ENCODE measurements at places on chromosomes 6 and 20.
A peak's percentile ranks its signal among the peaks of the same experiment; 100 is the strongest.

DNA sequence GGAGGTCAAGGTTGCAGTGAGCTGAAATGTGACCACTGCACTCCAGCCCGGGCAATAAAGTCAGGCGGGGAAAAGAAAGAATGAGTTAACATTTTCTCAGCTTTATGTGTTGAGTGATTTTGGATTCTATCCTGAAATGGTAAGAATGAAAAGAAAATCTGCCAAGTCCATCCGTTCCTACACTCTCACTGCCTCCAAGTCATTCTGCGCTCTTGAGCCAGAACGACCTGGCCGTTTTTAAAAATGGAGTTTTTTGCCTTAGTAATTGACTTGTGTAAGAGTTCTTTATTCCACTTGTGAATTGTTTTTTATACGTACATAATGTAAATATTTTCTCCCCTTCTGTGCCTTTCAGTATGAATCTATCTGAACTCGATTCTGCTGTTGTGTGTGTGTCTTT is 28.7 kb downstream of the DNAJC5 start:
- DNase-seq = no peak

DNA sequence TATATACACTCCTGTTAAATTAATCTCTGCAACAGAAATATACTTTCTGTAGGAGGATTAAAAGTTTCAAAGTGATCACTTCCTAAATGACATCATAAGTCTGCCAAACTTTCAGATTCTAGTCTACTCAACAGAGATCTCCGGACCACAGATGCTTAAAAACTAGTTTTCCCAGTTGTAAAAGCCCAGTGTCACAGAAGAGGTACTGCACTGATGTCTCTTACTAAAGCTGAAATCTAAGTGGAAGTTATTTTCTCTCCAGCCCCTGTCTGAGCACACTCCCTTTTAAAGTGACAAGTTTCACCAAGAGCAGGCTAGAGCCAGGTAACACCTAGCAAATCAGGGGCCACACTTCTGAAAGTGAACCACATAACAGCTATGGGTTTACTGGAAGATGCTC is 71.6 kb upstream of the DST start:
- DNase-seq = no peak

DNA sequence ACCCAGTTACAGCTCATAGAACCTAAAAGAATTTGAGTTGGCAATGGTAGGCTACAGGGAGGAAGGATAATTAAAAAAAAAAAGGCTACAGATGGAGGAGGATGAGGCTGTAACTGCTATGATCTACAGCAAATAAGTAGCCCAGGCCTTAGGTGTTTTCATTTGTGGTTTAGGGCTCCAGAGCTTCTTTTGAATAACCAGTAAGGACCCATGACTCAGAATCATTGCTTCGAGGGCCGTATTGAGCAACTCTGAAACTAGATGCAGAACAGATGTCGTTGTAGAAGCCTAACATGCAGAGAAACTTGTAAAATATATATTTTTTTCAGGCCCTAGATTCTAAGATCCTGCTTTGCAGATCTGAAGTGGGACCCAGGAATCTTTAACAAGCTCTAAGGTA is 19.0 kb upstream of the ASIP start:
- no peak for DNase-seq

GRCh38 chr6:102398788-102399390 is 1005.4 kb downstream of the GRIK2 start:
- DNase-seq = no peak

DNA sequence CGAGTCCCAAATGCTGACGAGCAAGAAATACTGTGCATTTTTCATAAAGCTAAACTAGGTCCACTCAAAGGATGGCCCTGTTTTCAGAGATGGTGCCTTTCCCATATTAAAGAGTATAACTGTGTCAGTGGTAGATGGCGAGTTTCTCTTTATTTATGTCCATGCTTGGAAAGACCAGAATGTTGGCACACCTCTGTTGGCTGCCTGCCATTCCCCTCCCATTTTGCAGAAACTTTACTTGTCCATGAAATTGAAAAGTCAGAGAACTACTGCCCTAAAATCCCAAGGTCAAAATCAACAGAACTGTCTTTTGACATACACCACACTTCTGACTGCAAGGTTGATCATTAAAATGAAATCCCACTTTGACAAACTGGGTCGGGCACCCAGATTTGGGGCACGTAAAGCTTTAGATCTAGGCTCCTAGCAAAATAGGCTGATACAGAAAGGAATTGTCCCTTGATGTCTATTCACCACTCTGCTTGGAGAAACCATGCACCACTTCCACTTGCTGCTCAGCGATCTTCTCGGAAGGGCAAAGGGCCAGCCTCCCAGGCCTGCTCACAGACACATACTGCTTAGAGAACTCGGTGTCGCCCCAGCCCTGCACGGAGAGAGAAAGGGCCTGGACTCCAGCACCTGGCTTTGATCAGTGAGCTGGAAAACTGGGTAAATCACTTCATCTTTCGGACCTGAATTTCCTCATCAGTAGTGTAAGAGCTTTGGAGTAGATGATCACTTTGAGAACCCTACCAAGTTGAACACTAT is 130.0 kb downstream of the AGPAT4 start:
- DNase-seq = no peak

DNA sequence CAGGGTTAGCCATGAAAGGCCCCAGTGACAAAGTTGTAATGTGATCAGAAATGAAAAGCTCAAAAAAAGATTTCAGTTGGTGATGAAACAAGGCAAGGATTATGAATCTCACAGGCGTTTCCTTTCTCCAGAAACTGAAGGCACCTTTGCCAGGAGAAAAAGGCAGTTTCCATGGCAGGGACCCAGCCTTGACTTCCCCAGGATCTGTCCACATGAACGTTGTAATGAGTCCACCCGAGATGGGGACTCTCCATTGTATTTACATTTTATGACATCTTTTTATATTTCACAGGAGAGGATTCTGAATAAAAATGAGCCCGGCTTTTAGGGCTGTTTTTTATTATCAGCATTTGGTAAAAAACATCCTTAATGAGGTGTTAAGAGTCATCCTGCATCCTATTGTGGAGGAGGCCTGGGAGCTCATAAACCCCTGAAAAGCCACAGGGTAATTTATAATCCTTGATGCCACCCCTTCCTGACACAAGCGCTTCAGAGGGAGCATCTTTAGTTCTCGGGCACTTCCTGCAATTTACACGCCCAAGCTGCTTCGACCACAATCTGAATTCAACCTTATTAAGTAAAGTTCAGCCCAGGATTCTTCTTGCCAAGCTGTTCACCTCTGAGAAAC is 74.1 kb upstream of the SALL4 start:
- DNase-seq = no peak

DNA sequence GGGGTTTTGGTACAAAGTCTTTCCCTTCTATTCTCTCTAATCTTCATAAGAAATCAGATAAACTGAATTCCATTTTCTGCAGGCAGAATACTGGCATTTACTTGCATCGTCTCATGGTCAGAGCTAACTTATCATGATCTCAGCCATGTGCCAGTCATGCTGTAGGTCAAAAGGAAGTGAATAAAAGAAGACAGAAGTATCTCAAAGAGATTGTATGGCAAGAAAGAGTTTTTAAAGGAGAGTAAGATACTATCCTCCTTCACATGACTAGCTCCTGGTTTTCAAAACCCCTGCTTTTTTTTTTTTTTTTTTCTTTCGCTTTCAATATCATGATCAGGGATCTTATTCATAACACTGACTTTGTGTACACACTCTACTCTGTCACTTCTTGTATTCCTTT is 398.3 kb downstream of the C6orf118 start:
- no peak for DNase-seq

DNA sequence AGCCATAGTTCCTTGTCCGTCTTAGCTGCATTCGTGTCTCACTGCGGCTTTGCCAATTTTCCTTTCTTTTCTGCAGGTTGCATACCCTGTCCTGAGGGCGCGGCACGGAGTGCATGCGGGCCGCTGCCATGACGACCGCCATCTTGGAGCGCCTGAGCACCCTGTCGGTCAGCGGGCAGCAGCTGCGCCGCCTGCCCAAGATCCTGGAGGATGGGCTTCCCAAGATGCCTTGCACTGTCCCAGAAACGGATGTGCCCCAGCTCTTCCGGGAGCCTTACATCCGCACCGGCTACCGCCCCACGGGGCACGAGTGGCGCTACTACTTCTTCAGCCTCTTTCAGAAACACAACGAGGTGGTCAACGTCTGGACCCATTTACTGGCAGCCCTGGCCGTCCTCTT is 17.1 kb upstream of the EFHC1 start:
- DNase-seq = no peak

DNA sequence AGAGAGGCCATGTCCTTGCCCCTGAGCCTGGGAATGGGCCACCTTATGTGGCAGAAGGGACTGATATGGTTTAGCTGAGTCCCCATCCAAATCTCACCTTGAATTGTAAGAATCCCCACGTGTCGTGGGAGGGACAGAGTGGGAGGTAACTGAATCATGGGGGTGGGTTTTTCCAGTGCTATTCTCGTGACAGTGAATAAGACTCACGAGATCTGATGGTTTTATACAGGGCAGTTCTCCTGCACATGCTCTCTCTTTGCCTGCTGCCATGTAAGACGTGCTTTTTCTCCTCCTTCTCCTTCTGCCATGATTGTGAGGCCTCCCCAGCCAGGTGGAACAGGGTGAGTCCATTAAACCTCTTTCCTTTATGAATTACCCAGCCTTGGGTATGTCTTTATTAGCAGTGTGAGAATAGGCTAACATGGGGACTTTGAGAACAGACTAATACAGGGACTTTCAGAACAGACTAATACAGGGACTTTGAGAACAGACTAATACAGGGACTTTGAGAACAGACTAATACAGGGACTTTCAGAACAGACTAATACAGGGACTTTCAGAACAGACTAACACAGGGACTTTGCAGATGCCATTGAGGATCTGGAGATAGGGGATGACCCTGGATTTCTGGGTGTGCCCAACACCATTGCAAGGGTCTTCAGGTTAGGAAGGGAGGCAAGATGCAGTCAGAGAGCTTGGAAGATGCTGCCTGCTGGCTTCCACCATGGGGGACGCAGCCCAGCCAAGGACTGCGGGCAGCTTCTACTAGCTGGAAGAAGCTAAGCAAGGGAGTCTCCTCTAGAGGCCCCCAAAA is 86.9 kb downstream of the RAMACL start:
- no peak for DNase-seq

GRCh38 chr6:32973144-32974015 is 5.0 kb downstream of the BRD2 start:
- peak; percentile 33 for DNase-seq

- DNase-seq = no peak
Observed at GRCh38 chr6:21984561-21984960, 312.3 kb downstream of the PRL start.

DNA sequence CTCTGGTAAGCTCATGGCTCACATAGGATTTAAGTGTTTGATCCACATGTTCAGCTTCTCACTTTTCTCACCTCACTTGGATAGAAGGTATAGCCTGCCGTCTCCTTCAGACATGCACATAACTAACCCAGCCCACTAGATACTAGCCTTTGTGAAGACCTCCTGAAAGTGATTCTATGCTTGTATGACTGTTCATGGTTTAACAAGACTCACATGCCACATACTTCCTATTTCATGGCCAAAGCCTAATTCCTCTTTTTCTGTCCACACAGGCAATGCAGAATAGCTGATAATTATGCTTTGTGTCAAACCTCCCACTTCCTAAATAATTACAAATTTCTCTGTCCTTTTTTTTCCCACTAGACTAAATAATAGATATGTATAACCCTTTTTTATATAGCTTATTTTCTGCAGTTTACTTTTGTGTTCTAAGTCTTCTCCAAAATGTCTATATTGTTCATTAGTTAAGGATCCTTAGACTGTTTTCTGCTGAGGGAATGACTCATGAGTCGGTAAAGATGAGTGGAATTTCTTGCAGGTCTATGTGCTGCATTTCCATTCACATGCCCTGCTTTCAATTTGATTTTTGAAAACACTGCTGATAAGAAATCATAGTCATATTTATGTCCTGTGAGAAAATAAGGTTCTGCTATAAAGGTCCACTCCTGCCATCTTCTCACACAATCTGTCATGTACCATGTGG is 43.0 kb downstream of the HDDC2 start:
- DNase-seq = no peak

- no peak for DNase-seq
Observed at GRCh38 chr6:147135211-147135681, 69.0 kb upstream of the STXBP5 start.

GRCh38 chr6:83430611-83431544 is at the start of gene ME1:
ME1 (minus strand) TSS chr6:83431051; CDS start chr6:83430954, 97 bp downstream.
- peak; percentile 38 for DNase-seq

DNA sequence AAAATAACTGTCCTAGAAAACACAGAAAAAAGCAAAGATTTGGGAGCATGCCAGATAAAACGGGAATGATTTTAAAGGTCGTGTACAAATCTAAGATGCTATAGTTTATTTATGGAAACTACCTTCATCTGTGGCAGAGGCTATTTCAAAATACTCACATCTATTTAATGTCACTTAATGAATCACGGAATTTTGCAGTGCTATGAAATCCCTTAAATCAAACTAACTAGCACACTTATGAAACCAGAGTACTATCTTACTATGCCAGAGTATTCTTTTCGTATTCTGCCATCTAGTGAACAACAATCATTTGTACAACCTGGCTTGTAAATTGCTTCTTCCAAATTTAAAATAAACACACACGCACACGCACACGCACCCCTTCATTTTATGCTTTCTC is 77.9 kb upstream of the BMP5 start:
- DNase-seq = no peak

DNA sequence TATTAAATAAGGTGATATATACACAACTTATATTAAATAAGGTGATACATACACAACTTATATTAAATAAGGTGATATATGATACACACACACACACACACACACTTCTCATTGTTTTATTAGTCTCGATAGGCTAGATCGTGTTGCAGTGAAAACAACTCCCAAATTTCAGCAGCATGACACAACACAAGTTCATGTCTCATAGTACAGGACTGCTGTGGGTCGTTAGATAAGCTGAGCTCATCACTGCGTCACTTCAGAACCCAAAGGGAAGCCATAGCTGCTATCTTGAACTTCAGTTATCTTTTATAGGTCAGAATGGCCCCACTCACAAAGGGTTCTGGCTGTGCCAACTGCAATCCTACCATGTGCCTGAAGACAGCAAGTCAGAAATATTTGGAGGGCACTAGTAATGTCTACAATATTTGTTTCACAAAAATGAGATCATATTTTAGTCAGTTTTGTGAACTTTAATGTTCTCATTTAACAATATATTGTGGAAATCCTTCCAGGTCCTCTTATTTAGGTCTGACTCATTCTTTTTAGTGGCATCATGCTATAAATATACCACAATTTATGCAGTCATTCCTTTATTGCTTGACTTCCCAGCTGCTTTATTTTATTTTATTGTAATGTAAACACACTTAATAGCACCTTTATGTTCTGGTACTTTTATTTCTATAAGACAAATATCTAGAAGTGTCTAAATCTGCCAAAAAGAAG is 290.2 kb downstream of the PHACTR1 start:
- no peak for DNase-seq

DNA sequence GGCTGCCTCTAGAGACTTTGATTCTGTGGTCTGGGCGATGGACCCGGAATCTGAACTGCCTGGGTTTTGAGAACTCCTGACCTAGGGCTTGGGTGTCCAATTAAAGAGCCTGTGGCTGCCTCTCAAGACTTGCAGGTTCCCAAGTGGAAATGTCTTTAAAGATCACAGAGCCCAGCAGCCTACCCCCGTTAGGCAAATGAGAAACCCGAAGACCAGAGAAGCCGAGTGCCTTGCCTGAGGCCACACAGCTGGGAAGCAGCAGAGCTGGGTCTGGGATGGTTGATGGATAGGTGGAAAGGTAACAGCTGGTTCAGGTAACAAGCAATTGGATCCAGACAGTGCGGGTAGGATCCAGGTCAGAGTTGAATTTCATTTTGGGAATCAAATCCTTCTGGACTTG is 25.8 kb downstream of the KCNB1 start:
- DNase-seq = no peak

- no peak for DNase-seq
Observed at GRCh38 chr20:13442986-13443385, 195.7 kb downstream of the TASP1 start.

GRCh38 chr6:19465760-19466159 is 371.4 kb upstream of the ID4 start:
- DNase-seq = no peak
